ENCODE measurements at places on chromosomes 3 and 15.

DNA sequence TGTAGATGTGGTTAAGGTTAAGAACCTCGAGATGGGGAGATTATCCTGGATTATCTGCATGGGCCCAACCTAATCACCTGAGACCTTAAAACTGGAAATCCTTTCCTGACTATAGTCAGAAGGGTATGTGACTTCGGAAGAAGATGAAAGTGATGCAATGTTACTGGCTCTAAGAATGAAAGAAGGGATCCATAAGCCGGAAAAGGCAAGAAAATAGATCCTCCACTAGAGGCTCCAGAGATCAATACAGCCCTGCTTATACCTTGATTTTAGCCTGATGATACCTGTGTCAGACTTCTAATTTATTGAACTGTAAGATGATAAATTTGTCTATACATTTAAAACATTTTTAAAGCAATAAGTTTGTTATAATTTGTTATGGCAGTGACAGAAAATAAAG is 21.5 kb upstream of the GASK1A start:
- no peak for DNase-seq

GRCh38 chr3:188749010-188749617 is 422.7 kb upstream of the TPRG1 start:
- peak; percentile 54 for DNase-seq

DNA sequence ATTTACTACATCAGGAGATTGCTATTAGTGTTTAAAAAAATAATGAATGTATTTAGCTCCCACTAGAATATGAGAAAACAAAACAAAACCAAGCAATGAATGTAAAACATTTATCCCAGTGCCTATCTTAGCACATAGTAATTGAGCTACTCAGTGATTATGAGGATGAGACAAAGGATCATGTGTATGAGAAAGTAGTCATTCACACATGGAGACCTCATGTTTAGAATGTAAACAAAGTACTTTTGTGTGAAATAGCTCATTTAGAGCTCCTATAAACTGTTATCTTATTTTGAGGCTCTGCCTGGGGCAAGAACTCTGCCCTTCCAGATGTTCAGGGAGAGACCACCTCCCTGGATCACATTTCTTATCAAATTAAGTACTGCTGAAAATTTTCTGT is 236.8 kb downstream of the LRRN1 start:
- no peak for DNase-seq

- no peak for DNase-seq
Observed at GRCh38 chr3:136166507-136166906, 29.6 kb downstream of the MSL2 start.

- DNase-seq, result no peak
Observed at GRCh38 chr15:38471974-38472373, 18.0 kb downstream of the FAM98B start.

- DNase-seq, result no peak
Observed at GRCh38 chr3:114022145-114022802, 34.1 kb downstream of the CCDC191 start.

DNA sequence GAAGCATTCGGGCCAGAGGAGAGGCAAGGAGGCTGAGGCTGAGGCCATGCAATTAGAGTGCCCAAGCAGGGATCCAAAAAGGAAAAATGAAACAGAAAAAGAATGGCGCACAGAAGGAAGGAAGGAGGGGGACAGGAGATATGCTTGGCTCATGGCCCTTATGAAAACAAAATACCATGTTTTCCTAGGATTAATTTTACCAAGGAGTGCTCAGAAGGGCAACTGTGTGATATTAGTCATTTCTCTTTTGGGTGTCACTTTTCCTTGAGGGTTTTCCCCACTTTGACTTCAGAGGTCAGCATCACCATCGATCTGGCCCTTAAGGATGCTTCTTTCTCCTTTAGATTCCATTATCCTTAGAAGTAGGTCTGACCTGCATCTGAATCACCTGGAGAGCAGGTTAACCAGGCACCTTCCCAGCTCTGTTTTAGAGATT is 1.4 kb downstream of the PARP14 start:
- DNase-seq, result no peak

DNA sequence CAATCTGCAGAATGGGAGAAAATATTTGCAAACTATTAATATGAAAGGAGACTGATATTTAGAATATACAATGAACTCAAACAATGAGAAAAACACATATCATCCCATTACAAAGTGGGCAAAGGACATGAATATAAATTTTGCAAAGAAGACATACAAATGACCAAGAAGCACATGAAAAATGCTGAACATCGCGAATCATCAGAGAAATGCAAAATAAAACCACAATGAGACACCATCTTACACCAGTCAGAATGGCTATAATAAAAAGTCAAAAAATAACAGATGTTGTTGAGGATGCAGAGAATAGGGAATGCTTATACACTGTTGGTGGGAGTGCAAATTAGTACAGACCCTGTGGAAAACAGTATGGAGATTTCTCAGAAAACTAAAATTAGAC is 83.6 kb downstream of the RAP2B start:
- DNase-seq, result no peak

GRCh38 chr3:46893763-46894162 is 16.2 kb downstream of the PTH1R start:
- no peak for DNase-seq

- peak; percentile 51 for DNase-seq
Observed at GRCh38 chr3:128493570-128494366, 767 bp upstream of the GATA2 start.

GRCh38 chr15:99711625-99712024 is 21.6 kb downstream of the LYSMD4 start:
- no peak for DNase-seq

DNA sequence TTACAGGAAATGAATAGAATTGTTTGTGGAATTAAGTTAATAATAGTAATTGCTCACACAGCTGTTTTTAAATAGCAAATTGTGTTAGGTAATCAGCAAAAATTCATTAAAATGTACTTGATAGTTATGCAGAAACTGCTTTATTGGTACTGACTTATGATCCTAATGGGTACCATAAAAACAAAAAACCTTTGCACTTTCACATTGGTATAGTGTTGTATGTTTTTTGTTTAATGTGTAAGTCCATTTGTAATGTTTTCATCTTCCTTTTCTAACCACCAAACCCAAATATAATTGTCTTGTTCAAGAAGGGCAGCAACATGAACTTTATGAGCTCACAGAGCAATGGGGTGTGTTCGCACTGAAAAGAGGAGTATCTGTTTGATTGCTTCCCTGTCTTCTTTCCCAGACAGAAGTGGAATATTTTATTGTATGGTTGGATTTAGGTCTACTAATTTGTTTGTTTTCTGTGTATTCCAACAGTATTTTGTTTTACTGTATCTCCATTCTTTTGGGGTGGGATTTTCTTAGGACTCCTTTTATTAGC is 135.8 kb downstream of the TCF12 start:
- DNase-seq, result no peak

GRCh38 chr3:192935441-192935840 is 17.8 kb upstream of the MB21D2 start:
- no peak for DNase-seq

GRCh38 chr3:159781867-159782266 is 206.8 kb upstream of the IL12A start:
- no peak for DNase-seq

DNA sequence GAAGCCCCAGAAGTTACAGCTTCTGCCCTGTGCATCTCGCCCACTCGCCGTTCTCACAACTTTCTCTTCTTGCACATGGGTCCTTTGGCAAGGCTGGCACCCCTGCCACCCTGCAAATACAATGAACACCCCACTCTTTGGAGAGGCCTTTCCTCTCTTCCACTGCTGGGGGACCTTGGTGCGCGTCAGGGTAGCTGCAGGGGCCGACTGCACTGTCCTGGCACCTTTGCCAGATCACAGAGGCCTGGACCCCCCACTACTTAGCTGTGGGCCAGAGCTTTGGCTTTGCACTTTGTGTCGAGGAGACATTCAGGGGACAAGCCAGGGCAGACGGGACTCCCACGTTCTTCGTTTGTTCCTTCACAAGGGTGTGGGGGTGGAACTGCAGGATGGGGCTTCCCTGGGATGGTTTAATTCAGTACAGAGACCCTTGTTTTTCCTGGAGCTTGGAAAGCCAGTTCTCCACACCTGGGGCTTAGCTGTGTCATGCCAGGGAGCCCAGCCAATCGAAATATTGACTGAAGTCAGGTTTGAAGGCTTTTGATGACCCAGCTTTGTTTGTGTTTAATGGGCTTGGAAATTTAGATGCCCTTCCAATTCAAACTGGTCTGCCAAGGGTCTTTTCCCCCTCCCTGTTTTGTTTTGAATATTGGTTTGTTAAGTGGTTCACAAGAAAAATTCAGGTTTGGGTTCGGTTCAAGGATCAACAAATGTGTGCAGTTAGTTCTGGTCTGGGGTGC is 256.1 kb upstream of the TLE3 start:
- no peak for DNase-seq

- no peak for DNase-seq
Observed at GRCh38 chr3:162865466-162865865, 1368.9 kb downstream of the OTOL1 start.

- DNase-seq, result no peak
Observed at GRCh38 chr15:95868450-95868849, 462.1 kb upstream of the NR2F2 start.

- no peak for DNase-seq
Observed at GRCh38 chr15:82093774-82094211, 48.0 kb upstream of the MEX3B start.

- no peak for DNase-seq
Observed at GRCh38 chr3:42868841-42869240, 6.8 kb downstream of the CYP8B1 start.

- peak; percentile 87 for DNase-seq
Observed at GRCh38 chr3:186772701-186773417, 10.5 kb upstream of the EIF4A2 start.

DNA sequence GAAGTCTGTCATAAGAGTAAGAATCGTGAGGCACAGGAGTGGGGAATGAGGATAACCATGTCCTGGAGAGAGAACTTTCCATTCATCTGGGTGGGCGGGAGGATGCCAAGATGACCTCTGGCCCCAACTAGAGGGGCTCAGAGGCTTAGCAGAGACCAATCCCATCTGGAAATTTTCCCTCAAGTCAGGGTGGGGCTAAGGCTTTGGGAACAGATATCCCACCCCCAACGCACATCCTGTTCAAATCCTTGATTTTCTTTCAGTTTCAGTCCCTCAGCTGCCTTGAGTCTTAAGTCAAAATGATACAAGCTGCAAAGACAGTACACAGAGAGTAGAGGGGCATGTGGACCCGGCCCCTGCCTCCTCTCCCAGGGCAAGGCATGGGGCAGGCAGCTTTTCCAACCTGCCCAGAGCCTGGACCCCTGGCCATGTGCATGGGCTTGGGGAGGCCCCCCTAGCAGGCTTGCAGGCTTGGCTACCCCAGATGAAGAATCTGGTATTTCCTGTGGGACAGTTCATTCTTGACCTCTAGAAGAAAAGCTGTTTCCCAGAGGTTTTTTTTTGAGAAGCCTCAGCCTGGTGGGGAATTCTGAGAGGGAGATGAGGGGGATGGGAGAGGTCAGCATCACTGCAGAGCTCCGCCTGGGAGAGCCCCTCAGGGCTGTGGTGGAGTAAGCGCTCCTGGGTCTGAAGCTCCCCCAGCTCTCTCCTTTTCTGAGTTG is 109.7 kb upstream of the HACD2 start:
- DNase-seq, result no peak

DNA sequence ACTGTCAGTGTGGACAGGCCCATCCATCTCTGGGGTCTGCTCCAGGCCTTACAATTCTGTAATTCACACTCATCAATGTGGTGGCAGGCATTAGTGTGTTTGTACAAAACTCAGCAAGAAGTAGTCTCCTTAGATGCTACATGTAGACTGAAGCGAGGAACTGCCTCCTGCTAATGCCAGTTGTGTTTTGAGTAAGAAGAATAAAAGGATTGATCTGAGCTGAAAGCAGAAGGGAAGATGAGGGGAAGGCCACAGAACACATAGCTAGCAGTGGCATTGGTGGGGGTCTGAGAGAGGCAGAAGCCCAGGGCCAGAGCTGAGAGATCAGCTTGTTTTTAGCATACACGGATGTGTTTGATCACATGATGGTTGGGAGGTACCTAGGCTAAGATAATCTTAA is 144.1 kb downstream of the TIGIT start:
- no peak for DNase-seq

- DNase-seq, result no peak
Observed at GRCh38 chr15:101813803-101814534, 2.0 kb downstream of the OR4F15 start.

DNA sequence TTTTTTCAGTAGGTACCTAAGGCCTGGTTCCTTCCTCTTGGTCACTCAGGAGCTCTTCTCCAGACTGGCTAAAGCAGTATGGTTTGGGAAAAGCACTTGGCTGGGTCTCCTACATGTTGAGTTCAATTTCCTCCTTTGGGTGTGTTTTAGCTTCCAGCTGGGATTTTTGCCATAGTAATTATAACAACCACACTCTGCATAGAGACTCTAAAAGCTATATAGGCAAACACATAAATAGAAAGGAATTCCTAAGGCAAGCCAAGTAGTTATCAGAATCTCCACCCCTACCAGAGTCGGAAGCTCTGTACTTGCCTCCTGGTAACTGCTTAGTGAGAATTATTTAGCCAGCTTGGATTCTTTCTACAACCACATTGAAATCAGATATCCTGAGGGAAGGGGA is 48.6 kb downstream of the FOXL2 start:
- no peak for DNase-seq

- peak; percentile 61 for DNase-seq
Observed at GRCh38 chr3:18559331-18559842, 134.2 kb upstream of the SATB1 start.

DNA sequence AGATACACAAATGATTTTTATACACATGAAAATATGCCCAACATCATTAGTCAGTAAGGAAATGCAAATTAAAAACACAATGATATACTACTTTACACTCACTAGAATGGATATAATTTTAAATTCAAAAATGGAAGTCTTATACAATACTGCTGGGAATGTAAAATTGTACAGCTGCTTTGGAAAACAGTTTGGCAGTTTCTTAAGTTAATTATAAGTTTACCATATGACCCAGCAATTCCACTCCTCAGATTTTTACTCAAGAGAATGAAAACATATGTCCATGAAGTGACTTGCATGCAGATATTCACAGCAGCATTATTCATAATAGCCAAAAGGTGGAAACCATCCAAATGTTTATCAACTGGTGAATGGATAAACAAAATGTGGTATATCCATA is 281.3 kb downstream of the EPHB1 start:
- DNase-seq, result no peak

- peak; percentile 59 for DNase-seq
Observed at GRCh38 chr3:188947401-188948280, 224.1 kb upstream of the TPRG1 start.

DNA sequence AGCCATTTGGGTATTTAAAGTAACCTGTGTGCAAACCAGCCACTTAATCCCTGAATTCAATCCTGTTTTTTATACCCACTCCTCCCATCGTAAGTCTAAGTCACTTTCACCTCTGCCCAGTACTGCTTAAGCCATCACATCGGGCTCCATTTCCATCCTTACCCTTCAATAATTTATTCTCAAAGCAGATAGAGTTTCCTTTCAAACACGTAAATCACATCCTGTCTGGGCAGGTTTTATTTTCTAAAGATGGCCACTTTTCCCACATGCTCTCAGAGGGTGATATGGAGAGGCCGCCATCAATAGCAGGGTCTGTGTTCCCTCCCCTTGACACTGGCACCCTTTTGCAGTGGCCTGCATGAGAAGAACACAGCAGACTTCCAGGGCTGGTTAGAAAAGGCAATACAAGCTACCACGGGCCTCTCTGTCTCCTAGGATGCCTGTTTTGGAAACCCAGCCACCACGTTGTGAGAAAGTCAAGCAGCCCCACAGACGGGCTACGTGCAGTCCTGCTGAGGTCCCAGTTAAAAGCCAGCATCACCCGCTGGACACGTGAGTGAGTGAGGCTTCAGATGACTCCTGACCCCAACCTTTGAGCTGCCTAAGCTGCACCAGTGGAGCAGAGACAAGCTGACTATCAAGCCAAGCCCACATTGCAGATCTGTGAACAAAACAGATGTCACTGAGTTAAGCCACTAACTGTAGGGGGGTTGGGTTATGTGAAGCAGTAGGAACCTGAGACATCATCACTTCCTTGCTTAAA is 241.8 kb upstream of the SLCO3A1 start:
- no peak for DNase-seq

All from activated CD8-positive, alpha-beta memory T cell treated with anti-CD3 and anti-CD28 coated beads, Interleukin-2, amount 50 U/mL, for 48 hours (primary cell).